Adrenal gland (tissue), 19 donors: ENCODE measurements at places on chromosomes 5 and 9. TPM values are rescaled to one million over a fixed set of nuclear protein-coding genes. Genes with fewer than 3 reads are reported as not detected.

Gene BARHL1
- not detected for total RNA-seq

Gene PCDHB14
- total RNA-seq: 2.5 TPM

Gene GPR150
- 0.74 TPM for total RNA-seq

Gene TSSK1B
- not detected for total RNA-seq

Gene NXNL2
- not detected for total RNA-seq

Gene FRMPD1
- not detected for total RNA-seq

Gene NME5
- total RNA-seq: 0.24 TPM

Gene FGF10
- total RNA-seq: 1.5 TPM

Gene TAF11L5
- not detected for total RNA-seq

Gene SLC9A3
- 1.4 TPM for total RNA-seq

DNA sequence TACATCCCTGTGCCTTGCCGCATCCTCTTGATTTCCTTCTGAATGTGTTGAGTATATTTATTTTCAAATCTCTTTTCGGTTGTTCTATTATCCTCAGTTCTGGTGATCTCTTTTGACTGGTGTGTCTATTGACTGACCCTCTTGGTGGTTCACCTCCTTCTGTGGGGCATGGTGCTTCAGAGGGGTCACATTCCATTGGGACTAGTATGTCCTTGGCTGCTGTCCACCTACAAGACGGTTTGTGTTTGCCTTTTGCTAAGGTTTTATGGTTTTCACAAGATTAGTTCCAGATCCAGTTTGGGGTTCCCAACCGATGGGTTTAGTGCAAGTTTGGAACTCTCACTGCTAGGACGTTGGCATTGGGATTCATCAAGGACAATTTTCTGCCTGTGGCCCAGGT lies 66.6 kb downstream of the PHF2 start:
- DNase-seq: peak; percentile 13

DNA sequence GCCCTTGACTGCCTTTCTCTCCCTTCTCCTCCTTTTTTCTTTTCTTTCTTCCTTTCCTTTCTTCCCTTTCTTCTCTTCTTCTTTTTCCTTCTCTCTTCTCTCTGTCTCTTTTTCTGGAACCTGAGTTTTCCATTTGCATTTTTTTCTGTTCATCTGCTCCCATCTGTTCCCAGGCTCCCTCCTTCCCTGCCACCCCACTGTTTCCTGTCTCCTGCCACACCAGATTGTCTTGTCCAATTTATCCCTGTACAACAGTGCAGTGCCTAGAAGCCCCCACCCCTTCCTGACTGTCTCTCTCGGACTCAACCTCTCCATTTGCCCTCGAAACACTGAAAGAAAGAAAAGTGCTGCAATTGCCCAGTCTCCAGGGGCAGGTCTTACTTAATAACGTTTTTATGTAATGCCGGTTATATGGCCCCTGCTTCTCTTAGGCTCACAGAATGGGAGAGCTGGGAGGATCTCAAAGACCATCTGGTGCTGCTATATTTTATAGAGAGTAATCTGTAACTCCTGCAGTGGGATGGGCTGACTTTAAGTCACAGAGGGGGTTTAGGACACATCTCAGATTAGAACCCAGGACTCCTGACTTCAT lies 101.4 kb downstream of the RALGPS1 start:
- DNase-seq: no peak

- DNase-seq: no peak
These were observed 85.2 kb downstream of the CYFIP2 start for GRCh38 chr5:157350939-157351801.

- no peak for DNase-seq
These were observed 515.1 kb downstream of the DMAC1 start for GRCh38 chr9:7284517-7284916.

- DNase-seq: no peak
These were observed 22.6 kb downstream of the PLAC8L1 start for GRCh38 chr5:146082798-146083197.

DNA sequence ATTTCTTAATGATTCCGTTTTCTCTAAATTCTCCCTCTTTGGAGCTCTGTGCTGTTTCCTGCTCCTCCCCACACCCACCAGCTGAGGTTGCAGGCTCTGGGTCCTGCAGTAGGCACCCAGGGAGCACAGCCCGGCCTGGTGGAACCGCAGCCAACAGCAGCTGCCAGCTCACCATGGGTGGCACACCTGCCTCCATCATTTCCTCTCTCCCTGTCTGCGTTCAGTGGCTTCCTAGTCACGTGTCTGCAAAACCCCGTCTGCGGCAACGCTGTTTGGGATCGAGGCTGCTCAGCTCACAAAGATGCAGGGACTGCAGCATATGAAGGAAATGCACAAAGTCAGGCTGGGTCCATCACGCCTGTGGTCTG lies 367.8 kb downstream of the IRX2 start:
- no peak for DNase-seq

DNA sequence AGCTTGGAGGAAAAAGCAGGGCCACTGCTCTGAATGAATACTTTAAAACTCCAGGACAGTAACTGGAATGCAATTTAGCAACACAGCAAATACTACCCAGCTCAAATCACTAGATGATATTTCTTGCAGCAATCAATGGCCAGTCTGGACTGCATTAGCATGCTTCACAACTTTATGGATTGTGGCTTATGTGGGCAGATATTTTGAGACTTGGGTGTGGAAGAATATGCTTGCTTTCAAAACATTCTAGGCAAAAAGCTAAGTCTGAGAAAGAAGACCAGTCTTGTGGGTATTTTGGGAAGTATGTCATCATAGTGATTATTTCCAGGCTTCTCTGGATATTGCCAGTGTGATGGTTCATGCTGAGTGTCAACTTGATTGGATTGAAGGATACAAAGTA lies 3.1 kb downstream of the RANBP3L start:
- DNase-seq: no peak

- DNase-seq: no peak
These were observed 18.3 kb upstream of the SYNPO start for GRCh38 chr5:150622157-150622556.

GRCh38 chr5:170372971-170373370 lies 16.2 kb downstream of the KCNMB1 start:
- DNase-seq: no peak

- DNase-seq: no peak
These were observed 322.3 kb upstream of the CDH6 start for GRCh38 chr5:30871196-30871595.

DNA sequence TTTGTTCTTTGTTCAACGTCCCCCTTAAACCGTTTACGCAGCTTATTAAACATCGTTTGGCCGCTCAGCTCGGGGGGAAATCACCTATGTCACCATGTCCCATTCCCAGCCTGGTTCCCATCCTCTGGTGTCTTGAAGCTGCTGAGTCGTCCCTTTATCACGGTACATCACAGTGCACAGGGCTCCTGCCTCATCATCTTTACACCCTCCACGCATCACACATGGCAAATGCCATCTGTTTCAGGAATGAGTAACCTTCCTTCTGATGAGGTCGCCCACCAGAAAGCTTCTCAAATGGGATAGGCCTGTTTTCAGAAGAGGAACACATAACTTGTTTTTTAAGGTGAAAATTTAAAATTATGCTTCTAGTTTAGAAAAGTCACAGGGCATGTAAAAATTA lies 7.9 kb upstream of the LHX6 start:
- no peak for DNase-seq

GRCh38 chr5:81334304-81335061 lies 33.1 kb downstream of the ZCCHC9 start:
- no peak for DNase-seq

GRCh38 chr9:88818495-88819201 lies 172.6 kb upstream of the S1PR3 start:
- DNase-seq: no peak

DNA sequence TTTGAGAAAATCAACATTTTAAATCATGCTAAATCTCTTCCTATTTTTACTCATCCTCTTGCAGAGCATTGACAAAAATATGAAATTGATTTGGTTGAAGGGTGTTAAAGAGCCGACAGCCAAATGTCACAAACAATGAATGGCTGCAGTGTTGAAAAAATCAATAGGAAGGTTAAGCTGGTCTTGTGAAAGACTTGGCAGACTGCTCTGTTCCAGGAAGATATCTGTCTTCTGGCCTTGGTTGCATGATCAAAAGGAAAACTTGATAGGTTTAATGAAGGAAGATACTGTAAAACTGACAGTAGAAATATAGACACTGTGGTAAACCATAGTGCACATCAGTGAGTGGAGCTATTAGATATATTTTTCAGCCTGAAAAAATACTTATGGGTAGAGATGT lies 103.6 kb downstream of the PBX3 start:
- no peak for DNase-seq

- DNase-seq: no peak
These were observed 608.1 kb downstream of the PDE4D start for GRCh38 chr5:59285300-59286016.

GRCh38 chr9:35736201-35736633 lies 3.8 kb downstream of the CREB3 start:
- DNase-seq: peak; percentile 80

- no peak for DNase-seq
These were observed 478.9 kb downstream of the PSAT1 start for GRCh38 chr9:78775696-78776295.

- DNase-seq: no peak
These were observed 206.2 kb downstream of the NDUFS4 start for GRCh38 chr5:53766673-53767072.

- no peak for DNase-seq
These were observed 240.8 kb upstream of the TMEM161B start for GRCh38 chr5:88509403-88509802.
